ENCODE measurements at places on chromosomes 13 and 19.

DNA sequence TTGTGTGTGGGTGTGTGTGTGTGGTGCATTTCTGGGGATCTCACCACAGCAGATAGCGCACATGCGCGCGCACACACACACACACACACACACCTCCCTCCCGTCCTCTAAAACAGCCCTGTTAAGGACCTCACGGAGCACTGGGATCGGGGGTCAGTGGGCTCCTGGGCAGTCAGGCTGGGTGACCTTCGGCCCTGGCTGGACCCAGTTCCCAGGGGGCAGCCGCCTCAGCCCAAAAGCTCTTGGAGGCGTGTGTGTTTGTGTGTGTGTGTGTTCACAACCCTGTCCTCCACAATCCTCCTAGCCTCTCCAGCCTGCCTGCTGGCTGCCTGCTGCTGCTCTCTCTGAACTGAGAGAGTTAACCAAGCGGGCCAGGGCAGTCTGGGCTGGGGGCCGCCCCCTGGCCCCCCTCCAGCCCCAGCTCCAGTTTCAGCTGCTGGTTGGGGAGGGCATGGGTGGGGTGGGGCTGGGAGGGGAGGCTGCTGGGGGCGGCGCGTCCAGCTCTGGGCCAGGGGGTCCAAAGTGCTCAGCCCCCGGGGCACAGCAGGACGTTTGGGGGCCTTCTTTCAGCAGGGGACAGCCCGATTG, at the start of gene FXYD1:
Gene FXYD1 (plus strand): TSS at position 520 of the 588 bp plus-strand sequence. CDS start 1,256 bp downstream, outside the sequence.
- DNase-seq: no peak

- no peak for DNase-seq
Observed at GRCh38 chr19:54309811-54310210, 3.2 kb downstream of the LILRA5 start.

- no peak for DNase-seq
Observed at GRCh38 chr19:788686-788982, 8.6 kb upstream of the PTBP1 start.

- DNase-seq: no peak
Observed at GRCh38 chr19:43784241-43784980, 3.6 kb upstream of the KCNN4 start.

DNA sequence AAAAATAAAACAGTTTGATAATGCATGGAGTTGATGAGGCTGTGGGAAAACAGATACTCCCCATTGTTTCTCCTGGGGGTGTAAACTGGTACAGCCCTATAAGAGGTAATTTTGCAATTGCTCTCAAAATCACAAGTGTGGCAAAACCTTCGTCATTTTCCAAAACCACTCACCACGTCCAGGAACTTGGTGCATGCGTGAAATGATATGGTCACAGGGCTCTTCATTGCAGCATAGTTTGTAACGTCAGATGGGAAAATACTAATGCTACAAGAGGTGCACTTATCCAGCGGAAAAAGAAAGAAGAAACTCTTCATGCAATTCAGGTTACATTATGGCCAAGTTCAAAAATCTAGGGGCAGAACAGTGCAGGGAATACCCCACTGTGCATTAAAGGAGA, 11.9 kb upstream of the PLAUR start:
- DNase-seq: no peak

DNA sequence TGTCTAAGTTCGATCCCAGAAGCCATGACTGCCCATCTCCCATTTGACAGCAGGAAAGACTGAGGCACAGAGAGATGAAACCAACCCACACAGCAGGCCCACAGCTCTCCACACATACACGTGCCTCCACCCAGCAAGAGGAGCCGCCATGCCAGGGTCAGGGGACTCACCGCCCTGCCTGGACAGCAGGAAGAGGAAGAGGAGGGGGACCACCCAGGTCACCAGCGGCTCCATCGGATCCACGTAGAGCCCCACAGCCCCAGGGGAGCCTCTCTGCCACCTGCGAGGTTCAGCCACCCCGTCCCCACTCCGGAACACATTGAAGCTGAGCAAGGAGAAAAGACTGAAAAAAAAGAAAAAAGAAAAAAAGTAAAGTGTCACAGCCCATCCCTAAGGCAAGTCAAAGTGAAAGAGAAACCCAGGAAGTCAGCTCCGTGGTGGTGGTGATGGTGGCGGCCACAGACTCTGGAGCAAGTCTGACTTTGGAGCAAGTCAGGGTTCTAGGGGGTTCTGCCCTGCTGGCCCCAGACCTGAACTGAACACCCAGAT, at the start of gene IL12RB1:
Gene IL12RB1 (minus strand): TSS at position 345 of the 549 bp plus-strand sequence. CDS start 111 bp downstream, at position 234.
- DNase-seq: no peak

DNA sequence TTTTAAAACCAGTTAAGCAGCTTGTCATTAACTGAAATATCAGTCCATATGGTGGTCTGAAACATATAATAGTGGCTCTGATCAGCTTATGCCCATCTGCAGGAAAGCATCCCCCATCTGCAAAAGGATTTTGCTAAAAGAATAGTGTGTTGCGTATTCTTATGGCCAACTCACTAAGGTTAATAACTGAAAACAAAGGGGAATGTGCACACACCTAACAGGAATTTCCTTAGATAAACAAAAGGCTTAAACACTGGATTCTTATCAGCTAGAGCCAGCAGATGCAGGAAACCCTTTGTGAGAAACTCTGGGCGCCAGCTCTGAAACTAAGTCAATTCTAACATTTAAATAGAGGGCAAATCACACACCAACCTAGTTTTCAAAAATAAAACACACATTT, 22.1 kb downstream of the VPS36 start:
- no peak for DNase-seq

GRCh38 chr13:78012046-78012445, 93.4 kb upstream of the EDNRB start:
- no peak for DNase-seq

DNA sequence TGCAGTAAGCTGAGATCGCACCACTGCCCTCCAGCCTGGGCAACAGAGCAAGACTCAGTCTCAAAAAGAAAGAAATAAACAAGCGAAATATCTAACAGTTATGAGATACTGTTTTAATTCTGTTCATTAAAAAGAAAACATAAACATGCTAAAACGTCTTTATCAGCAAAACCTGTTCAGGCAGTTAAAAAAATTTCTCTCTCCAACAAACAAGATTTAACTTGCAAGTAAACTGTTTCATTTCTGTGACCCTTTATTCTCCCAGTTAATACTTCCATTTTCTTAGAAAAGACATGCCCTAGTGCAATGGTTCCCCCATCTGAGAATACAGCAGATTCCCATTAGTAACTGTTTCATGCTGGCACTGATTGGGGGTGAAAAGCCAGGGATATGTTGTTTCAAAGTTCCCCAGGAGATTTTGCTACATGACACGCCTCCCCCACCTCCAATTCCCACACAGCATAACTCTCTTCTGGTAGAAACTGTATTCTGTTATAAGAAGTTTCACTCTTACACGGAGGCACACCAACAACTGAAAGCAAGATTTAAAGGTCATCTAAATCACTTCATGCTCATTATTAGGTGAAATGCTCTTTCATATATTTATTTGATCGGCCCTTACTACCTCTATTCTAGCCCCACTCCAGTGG, 24.4 kb downstream of the ELF1 start:
- DNase-seq: no peak

DNA sequence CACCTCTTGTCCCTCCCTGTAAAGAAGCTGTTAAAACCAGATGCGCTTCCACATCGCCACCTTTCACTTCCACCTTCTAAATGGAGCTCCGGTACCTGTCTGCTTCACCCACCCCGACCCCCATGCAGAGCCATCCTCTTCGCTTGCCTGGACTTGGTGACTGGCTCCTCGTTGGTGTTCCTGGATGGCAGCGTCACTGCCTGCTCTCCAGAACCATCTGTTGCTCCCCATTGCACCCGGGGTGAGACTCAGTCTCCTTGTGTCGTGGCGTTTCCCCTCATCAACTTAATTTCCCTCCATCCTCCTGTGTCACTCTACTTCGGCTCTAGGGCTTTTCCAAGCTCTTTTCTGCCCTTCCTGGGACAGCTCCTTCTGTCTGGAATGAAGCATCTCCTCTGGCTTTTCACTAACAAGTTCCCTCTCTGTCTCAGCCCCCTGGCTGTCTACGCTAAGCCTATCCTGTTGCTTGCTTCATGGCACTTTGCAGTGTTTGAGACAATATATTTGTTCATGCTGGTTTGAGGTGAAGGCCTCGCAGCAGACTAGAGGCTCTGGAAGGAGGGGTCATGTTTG, 10.3 kb downstream of the CEBPG start:
- no peak for DNase-seq
